Activated naive CD8-positive, alpha-beta T cell treated with anti-CD3 and anti-CD28 coated beads for 36 hours (primary cell): ENCODE measurements at places on chromosomes 7 and 10. TPM values are rescaled to one million over a fixed set of nuclear protein-coding genes. Genes with fewer than 3 reads are reported as not detected.

The OPALIN gene
- not detected for total RNA-seq

The NANOS1 gene
- not detected for total RNA-seq

The SOSTDC1 gene
- total RNA-seq, result not detected

The SLC35B4 gene
- total RNA-seq, result 15.7 TPM

- DNase-seq, result no peak
Observed at GRCh38 chr7:7354674-7355073, 172.3 kb downstream of the C1GALT1 start.

- no peak for DNase-seq
Observed at GRCh38 chr7:100735730-100736129, 2.3 kb downstream of the ZAN start.

DNA sequence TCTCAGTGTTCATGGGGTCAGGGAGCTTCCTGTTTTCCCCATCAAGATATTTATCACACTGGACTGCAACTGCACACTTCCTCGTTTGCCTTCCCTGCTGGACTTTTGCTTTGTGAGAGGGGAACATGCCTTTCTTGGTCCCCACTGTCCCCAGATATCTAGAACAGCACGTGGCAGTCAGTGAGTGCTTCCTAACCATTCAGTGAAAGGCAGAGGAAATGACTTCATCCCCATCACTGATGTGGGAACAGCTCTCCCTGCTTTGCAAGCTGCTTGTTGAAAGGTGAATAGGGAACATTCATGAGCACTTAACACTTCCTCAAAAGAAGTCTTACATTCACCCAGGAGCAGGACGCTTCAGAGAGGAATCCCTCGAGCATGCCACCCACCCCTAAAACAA lies 135.4 kb downstream of the MYOF start:
- DNase-seq, result no peak

- DNase-seq, result peak; percentile 24
Observed at GRCh38 chr10:21372651-21373410, 152.7 kb downstream of the SKIDA1 start.
